CD4-positive, alpha-beta T cell treated with Interleukin-6 at 100 ng/mL for 8 hours (primary cell): ENCODE measurements at places on chromosomes 2 and 18.

- no peak for DNase-seq
Observed at GRCh38 chr2:144126302-144126701, 393.6 kb downstream of the ZEB2 start.

- no peak for DNase-seq
Observed at GRCh38 chr18:48794251-48794970, 156.4 kb downstream of the SMAD7 start.

DNA sequence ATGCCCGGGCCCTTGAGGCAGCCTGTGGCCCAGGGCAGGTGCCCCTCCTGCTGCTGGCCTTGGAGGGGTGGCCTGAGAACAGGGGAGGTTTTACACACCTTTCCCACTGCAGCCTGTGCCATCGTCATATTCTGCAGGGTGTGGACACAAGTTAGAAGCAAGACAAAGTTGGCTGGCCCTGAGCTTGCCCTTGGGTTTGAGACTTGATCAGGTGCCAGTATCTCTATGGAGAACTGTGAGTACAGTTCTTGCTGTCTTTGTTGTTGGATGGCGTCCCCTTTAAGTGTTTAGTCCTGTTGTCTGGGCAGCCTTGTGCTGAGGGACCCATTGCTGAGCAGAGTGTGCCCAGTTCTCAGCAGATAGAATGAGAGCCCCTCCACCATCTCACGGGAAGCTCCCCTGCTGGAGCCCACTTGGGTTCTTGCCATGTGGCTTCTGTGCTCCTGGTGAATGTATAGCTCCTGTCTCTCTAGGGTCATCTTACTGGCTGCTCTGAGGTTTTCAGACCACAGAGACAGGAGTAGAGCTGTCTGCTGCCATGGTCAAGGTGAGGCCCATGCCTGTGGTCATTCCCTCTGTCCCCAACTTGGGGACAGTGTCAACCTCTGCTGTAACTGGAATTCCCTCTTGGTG lies 115.9 kb downstream of the SH3RF3 start:
- DNase-seq = no peak

GRCh38 chr2:102975996-102976975 lies 214.5 kb downstream of the TMEM182 start:
- no peak for DNase-seq

GRCh38 chr18:29153091-29153490 lies 976.2 kb upstream of the CDH2 start:
- no peak for DNase-seq

GRCh38 chr2:151159109-151159662 lies 102.5 kb downstream of the RBM43 start:
- DNase-seq = no peak

DNA sequence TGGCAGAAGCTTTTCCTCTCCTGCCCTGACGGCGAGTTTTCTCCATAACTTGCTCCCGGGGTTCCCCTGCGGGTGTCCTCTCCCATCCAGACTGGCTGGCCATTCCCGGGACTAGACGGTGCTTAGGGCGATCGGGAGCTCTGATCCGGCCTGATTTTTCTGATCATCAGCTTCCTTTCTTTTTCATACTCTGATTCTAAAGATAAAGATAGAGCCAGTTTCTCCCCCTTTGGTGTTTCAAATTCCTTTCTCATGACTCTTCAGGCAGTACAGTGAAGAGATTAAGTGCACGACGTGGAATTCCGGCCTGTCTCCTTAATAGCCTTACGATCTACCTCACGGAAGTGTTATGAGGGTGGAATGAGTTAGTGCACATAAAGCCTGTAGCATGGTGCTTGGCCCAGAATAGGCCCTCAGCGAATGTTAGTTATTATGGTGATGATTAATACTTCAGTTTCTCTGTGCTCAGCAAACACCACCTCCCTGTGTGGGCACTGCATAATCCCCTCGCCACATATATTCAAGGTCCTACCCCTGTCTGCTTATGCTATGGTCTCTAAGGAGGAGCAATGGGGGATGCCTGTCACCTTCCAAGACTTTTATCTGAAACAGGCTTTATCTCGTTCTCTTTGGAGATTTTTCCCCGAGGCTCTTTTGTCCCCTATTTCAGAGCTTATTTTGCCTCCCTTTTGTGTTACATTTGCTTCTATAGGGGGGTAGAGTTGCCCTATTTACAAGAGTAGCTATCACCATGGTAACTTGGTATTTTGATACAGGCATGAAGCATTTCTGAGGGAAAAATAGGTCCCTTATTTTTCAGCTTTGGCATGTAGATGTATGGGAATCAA lies 254.8 kb downstream of the CDH2 start:
- no peak for DNase-seq

GRCh38 chr2:8197825-8198224 lies 484.0 kb upstream of the ID2 start:
- DNase-seq = no peak

- DNase-seq = no peak
Observed at GRCh38 chr18:26436176-26437051, 111.9 kb downstream of the KCTD1 start.

- DNase-seq = no peak
Observed at GRCh38 chr2:165203689-165204559, at the start of gene SCN3A. Gene SCN3A, minus strand, starts transcription at chr2:165204050. Its CDS starts 27,656 bp downstream, at chr2:165176394.

DNA sequence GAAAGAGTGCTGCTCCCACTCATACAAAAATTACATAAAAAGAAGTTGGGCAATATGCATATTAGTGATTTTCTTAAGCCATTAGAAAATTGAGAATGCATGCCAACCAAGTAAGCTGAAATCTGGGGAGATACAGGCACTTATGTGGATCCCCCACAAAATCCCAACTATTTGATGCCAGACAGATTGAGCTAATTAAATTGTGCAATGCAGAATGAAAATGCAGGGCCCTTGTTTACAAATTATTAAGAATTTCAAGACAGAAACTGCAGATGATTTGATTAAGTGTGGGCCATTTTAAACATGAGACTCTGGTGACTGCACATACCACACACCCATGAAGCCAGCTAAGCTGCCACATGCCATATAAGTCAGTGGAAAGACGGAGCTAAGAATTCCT lies 554.5 kb downstream of the CBLN2 start:
- DNase-seq = no peak

DNA sequence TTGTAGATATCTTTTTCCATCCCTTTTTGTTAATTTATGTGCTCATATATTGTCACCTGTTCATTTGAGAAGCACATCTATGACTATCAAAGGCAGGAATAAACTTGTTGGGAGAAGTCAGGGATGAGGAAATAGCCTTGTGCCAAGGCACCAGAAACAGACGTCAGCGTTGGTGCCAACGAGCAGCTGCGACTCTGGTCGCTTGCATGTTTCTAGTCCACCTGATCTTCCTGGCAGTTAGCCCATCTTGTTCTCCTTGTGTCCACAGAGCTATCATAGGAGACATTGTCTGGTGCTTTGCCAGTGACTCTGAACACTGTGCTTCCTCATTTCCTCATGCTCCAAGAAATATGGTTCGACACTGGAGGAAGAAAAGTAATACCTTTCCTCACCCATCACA lies 374.4 kb downstream of the PTPRM start:
- no peak for DNase-seq

DNA sequence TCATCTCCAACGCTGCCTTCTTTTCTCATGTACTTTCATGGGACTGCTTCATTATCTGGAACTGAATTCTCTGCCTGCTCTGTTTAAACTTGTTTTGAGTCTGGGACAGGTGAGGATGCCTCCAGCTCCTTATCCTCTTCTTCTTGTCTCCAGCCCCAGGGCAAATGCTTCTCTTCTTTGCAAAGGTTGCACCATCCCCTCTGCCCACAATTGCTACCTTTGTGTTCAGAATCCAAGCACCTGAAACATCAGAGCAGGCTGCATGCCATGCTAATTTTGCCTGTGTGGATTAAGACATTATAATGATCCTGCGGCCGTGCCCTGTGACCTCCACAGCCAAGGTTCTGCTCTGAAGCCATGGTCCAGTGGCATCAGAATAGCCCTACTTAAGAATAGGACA lies 309.5 kb downstream of the EPHA4 start:
- no peak for DNase-seq

- no peak for DNase-seq
Observed at GRCh38 chr2:109110170-109110569, 18.8 kb upstream of the SH3RF3 start.

- DNase-seq = no peak
Observed at GRCh38 chr2:210963386-210963785, 407.0 kb downstream of the CPS1 start.

- no peak for DNase-seq
Observed at GRCh38 chr2:15355386-15355785, 205.7 kb downstream of the NBAS start.

DNA sequence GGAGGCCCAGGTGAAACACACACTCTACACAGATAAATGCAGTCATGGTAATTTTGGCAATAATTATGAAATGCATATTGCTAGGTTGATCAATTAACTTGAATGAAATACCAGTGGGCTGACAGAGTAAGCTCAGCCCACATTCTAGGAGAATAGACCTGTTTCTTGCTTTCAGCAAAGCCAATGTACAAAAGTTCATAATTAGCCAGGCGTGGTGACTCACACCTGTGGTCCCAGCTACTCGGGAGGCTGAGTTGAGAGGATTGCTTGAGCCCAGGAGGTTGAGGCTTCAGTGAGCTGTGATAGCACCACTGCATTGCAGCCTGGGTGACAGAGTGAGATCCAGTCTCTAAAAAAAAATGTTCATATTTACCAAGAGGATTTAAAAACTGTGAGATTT lies 15.7 kb upstream of the MBP start:
- DNase-seq = no peak

DNA sequence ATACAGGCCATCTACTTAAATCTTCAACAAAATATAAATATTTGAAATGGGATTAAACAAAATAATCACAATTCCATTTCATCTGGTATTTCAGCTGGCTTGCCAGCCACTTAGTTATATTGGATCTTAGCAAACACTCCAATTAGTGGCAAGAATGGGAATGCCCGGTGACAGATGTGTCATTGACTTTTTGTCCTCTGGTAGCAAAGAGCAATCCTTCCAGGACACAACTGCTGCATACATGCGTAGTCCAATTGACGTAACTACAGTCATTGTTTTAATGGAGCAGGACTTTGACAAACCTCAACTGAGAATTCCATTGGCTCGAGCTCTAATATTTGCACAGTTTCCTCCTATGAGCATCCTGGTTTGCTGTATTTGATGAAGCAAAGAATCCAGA lies 69.9 kb downstream of the RNF152 start:
- no peak for DNase-seq

- no peak for DNase-seq
Observed at GRCh38 chr2:219287580-219288265, 8.6 kb downstream of the DNAJB2 start.

DNA sequence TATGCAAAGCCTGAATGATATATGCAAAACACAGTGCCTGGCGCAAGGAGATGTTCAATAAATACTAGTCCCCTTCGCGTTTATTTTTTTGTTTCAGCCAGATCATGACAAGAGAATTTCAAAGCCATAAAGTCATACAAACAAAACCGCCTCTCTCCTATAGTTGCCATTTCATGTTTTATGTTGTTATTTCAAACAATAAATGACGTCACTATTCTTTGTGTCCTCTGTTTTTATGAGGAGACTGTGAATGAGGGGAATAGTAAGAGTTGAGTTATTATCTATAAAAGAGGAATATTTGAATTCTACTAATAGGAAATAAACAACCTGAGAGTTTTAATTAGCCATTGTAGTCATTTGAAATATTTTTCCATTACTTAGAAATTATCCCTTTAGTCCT lies 464.5 kb downstream of the THSD7B start:
- no peak for DNase-seq

DNA sequence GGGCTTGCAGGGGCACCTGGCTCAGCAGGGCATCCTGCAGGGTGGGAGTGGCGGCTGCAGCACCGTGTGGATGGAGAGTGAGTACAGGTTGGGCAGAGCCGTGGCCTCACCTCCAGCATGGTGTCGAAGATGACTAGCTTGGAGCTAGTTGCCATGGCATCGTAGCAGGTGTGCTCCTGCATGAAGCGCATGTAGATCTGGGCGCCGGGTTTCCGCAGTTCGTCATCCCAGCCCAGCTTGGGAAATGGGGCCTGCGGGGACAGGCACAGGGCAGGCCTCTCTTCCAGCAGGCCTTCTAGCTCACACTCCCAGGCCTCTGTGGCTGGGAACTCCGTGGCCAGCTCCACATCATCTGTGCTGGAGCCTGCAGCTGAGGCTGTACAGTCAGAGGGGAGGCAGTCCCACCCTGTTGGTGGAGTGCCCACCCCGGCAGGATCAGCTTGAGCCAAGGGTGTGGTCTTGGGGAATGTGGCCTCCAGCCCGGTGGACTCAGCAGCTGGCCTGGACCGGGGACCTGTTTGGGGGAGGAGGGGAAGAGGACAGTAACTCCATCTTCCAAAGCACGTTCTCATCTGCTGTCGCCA lies 1.6 kb downstream of the PRKAG3 start:
- DNase-seq = no peak

GRCh38 chr2:123502931-123503330 lies 522.2 kb upstream of the CNTNAP5 start:
- DNase-seq = no peak

GRCh38 chr2:11155381-11156035 lies at the start of gene SLC66A3:
Gene SLC66A3, plus strand, starts transcription at chr2:11155467. Its CDS starts 80 bp downstream, at chr2:11155547.
- DNase-seq = no peak

GRCh38 chr2:207787017-207787416 lies 17.3 kb upstream of the FZD5 start:
- no peak for DNase-seq
